GM03348 (cell line): ENCODE measurements at places on chromosomes 5 and 9.

DNA sequence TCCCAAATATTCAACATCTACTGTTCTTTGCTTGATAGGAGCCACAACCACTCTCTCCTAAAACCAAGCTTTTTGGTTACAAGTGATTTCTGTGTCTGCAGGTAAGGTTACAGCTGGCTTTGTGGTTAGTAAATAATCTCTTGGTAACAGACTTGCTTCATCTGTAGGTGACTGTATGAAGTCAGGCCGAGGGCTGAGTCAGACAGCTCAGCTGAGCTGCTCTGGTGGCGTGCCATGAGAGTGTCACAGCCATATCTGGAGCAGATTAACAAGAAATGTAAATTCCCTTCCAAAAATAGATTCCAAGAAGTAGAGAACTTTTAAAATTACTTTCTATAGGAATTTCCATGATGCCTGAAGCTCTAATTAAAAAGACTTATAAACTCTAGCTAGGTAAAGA lies 23.7 kb upstream of the TAS2R1 start:
- DNase-seq: peak; percentile 75

DNA sequence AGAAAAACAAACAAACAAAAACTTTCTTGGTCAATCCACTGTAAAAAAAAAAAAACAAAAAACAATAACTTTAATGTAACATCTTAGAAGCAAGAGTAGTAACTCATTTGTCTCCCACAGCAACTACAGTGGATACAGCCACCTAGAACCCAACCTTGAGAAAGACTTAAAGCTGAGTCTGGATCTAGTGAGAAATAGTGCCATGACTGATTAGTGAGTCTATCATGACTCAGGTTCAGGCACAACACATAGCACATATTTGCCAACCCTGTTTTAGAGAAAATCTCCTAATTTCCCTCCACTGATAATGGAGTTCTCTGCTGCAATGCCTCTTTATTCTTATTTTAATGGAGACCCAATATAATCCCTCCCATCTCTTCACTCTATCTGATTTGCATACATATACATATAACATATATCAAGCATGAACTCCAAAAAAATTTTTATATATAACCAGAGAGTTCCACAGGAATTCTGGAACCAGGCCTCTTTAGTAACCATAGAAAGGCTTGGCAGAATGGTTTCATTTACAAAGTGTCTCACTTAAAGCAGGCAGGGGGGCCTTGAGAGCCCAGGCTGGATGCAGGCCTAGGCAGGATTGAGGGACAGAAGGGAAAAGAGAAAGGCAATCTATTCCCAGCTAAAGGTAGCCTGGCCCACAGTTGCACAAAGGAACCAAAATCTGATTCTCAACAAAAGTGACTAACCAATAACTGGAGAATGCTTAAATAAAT lies 11.9 kb upstream of the NR4A3 start:
- DNase-seq: no peak

DNA sequence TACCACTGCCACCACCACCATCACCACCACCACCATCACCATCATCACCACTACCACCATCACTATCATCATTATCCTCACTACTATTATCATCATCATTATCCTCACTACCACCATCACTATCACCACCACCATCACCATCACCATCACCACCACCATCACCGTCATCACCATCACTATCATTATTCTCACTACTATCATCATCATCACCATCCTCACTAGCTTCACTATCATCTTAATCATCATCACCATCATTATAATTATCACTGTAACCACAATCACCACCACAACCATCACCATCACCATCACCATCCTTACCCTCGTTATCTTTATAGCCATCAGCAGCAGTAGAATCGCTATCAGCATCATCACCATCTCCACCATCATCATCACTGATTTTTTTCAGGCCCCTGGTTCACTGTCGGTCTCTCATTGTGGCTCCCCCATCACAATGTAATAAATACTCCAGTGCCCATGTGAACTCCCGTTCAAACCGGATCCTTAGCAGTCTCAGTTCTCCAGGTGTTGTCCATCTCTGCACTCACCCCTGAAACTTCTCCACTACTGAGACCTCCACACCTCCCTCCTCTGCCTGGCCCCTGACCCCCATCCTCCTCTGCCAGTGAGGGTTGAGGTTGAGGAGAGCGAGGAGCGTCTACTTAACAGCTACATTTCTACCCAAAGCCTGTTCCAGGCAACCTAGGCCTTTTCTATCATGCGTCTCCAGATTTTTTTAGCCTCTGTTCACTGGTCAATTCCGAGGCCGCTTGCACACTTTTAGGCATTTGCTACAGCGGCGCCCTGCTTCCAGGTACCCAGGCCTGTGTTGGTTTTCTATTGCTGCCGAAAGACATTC lies 238.2 kb downstream of the PBX3 start:
- no peak for DNase-seq

DNA sequence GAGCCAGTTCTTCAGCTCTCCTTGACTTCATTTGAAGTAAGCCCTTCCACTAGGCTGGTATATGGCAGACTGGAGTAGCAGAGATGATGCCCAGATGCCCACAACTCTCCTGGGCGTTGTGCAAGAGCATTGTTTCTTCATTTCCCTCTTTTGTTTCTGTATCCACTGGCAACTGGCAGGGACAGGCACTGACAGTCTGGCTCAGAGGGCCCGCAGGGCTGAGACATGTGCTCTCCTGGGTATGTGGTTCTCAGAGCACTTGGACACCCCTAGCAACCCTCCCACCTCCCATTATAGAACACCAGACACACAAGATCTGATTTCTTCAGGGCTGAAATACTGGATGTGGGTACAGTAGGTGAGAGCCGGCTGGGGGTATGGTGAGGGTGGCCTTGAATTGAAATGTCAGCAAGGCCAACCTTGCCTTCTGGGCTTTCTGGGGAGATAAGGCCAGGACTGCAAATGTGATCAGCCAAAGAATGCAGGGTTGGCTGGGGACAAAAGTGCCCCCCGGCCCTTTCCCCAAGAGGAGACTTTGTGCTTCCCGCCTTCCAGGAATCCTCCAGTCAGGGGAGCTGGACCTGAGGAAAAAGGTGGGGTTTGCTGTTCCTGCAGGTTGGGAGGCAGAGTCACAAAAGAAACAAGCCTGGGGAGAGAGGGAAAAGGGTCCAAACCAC lies 28.6 kb upstream of the CTNNA1 start:
- peak; percentile 24 for DNase-seq

DNA sequence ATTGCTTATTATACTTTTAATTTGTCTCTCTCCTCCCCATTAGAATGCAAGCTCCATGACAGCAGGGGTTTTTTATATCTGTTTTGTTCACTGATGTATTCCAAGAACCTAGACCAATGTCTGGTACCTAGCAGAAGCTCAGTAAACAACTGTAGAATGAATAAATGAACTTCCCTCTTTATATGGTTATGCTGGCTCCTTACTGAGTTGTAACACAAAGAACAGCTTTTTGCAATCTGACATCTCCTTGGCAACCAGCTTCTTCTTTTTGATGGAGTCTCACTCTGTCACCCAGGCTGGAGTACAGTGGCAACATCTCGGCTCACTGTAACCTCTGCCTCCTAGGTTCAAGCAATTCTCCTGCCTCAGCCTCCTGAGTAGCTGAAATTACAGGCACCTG lies 13.6 kb downstream of the TRMO start:
- DNase-seq: no peak

DNA sequence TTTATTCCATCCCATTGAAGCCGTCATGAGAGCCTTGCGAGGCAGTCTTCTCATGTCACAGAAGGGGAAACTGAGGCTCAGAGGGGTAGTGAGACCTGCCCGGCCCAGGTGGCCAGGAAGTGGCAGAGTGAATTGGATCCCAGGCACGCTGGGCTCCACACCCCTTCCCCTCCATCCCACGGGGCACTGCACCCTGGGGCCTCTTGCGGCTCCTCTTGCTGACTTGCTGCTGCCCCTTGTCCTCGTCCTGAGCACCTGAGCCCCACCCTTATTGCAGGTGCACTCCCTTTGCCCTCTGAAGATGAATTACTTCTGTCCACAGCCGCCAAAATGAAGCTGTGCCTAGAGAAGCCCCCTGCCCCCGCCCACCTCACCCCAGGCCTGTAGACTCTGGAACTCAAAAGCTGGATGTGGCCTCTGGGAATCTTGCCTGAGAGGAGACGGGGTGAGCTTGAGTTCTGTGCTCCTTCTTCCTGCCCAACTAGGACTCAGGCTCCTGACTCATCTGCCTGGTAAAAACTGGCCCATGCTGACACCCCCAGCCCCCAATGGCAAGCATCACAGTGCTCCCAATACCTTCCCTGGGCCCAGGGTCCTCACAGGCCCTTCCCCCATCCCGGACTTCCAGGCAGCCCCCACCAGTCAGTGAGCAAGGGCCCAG lies 6.4 kb downstream of the NEURL1B start:
- no peak for DNase-seq

DNA sequence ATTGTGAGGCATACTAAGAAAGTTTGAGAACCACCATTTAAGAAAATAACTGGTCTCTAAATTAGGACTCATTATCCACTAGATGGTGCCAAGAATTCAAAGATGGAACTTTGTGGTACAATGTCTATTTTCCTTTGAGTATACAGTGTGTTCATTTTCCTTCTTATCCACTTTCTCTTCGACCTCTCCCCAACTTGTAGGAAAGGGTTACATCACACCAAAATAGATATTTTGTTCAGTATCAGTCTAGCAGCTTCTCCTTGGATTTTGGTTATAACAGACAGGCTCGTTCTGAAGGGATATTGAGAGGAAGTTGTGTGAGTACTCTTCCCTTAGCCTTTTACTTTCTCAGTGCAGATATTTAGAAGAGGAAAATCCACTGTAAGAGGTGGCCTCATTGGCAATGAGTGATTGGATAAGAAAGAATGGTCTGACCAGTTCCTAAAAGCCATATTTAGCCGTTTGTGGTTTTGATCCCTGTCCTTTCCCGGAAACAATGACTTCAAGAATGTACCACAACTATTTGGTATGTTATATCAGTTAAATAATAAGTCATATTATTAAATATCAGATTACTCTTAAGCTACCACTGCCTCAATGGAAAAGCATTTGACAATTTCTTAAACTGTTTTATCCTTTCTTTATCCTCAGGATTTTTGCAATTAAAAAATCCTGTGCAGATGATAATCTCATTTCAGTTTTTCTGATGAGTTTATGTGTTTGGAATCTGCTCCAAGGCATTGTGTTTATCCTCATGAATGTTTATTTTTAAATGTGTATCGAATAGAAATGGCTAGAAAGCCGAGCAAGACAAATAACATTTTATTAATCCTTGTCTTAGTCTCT lies 69.0 kb upstream of the GRAMD2B start:
- peak; percentile 82 for DNase-seq

DNA sequence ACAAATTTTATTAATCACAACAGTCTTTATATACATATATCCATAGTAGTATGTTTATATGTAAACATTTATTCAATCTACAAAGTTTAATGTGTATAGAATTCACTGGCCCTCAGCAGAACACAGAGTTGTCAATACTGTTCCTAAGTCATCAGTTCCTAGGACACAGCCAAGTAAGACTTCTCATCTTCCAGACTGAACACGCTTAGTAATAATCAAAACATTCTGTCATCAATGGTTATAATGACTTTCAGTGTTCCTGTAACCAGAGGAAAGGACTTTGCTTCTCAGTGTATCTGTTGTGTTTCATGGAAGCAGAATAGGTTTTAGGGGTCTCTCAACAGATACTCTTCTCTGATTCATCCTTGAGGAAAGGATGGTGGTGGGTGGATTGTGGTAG lies 82.2 kb downstream of the SMIM23 start:
- DNase-seq: peak; percentile 36

DNA sequence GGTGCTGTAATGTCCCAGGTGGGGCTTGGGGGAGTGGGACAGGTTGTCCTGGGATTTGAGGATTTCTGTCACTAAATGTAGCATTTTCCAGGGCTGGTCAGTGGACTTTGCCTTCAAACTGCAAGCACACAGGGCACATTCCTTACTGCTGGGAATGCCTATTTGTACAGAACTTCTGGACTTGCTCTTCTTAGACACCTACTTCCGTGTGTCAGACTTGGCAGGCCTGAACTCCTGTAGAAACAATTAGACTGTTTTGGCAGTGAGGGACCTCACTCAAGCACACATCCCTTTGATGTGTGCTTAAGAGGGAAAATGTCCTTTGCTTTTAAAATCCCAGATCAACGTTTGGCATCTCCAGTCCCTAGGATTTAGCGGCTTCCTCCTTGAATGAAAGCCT lies 192.2 kb downstream of the PAPPA start:
- no peak for DNase-seq

GRCh38 chr9:131889437-131890251 lies 149.8 kb upstream of the RAPGEF1 start:
- DNase-seq: no peak

DNA sequence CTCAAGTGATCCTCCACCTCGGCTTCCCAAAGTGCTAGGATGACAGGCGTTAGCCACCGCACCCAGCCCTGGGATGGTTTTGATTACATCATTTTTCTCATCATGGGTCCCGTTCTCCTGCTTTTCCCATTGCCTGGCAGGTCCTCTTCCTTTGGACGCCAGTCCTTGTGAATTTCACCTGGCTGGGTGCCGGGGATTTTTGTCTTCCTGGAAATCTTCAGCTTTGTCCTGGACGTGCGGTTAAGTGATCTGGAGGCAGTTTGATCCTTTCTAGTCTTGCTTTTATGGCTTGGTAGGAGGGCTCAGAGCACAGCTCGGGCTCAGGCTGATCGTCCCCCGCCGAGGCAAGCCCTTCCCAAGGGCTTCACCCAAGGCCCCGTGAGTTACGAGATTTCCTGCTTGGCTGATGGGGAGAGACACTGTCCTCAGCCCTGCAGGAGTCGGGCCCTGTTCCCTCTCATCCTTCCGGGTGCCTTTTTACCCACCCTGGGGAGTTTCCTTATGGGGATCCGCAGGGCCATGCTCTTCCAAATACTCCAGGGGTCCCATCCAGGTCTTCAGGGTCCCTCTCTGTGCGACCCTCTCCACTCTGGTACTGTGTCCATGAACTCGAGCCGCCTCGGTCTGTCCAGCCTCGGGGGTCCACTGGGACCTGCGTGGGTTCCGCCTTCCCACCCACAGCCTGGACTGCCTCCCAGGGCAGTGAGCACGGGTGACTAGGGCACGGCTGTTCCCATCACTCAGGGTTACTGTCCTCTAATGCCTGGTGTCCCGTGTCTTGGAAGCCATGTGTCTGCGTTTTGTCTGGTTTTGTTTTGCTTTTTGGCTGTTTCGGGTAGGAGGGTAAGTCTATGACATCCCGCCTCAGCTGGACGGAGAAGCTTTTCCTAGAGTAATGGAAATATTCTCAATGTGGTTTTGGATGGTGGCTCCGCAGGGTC lies 22.3 kb upstream of the EGFL7 start:
- no peak for DNase-seq

- DNase-seq: no peak
These were observed 2.9 kb downstream of the MYOZ3 start for GRCh38 chr5:150663936-150664335.
